Stimulated activated CD4-positive, alpha-beta T cell treated with anti-CD3 and anti-CD28 coated beads, Interleukin-15, amount 100 ng/mL, for 1 hour (primary cell): ENCODE measurements at places on chromosomes 11 and 22.
A peak's percentile ranks its signal among the peaks of the same experiment; 100 is the strongest.

GRCh38 chr11:55942785-55943392 lies 6.7 kb upstream of the OR5I1 start:
- DNase-seq, result no peak

DNA sequence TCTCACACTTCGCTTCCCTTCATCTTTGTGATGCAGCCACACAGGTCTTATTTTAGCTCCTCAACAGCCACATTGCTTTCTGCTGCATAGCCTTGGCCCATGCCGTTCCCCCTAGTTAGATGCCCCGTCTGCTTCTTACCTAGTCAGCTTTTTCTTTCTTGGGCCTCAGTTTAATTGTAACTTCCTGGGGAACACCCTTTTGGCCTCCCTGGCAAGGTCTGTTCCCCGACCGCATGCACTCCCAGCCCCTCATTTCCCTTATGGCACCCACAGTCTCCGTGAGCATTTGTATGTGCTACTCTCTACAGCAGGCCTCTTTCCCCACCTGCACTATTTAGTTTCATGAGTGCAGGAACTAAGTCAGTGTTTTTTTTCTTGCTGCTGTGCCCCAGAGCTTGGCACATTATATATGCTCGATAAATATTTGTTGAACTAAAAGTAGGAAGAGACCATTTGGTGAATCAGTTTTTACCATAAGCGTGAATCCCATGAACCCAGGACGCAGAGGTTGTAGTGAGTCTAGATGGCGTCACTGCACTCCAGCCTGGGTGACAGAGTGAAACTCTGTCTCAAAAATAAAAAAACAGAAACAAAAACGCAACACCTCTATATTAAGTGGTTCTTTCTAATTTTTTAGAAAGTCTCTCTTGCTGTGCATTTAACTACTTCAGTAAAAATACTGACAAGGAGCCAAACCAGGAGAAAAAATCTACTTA lies 38.5 kb downstream of the TNRC6B start:
- no peak for DNase-seq

- DNase-seq, result no peak
These were observed 2.2 kb downstream of the TNNT3 start for GRCh38 chr11:1921574-1922141.

- DNase-seq, result no peak
These were observed 12.9 kb upstream of the CASTOR1 start for GRCh38 chr22:30301995-30302809.

- DNase-seq, result no peak
These were observed 146.2 kb upstream of the ZBED5 start for GRCh38 chr11:11004069-11004468.

DNA sequence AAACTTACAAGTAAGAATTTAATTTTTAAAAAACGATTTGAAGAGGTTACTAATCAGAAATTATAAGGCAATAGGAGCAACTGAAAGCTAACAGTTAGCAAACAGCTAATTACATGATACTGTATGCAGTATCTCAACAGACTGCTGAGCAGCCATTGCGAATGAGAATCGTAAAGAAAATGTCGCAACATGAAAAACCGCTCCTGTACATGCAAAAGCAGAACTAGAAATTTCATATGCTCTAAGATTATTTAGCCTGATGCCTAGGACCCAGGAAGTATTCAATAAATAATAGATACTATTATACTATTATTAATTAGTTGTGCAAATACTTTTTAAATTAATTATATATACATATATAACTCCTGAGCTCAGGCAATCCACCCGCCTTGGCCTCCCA lies 48.7 kb upstream of the EP300 start:
- DNase-seq, result no peak

DNA sequence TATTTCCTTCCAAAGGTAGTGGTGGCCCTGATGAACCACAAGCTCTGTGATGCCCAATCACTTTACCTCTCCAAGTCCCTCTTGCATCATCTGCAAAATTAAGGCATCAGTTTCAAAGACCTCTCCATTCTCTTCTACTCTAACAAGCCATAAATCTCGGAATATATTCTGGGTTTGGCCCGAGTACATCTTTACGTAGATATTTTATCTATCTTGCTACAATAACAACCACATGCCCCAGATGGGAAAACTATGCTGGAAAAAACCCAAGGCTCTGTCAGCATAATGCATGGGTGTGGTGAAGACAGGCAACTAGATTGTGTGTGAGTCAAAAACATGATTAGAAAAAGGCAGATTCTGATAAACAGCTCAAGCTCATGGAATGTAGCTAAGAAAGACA lies 228.2 kb upstream of the BLID start:
- no peak for DNase-seq

DNA sequence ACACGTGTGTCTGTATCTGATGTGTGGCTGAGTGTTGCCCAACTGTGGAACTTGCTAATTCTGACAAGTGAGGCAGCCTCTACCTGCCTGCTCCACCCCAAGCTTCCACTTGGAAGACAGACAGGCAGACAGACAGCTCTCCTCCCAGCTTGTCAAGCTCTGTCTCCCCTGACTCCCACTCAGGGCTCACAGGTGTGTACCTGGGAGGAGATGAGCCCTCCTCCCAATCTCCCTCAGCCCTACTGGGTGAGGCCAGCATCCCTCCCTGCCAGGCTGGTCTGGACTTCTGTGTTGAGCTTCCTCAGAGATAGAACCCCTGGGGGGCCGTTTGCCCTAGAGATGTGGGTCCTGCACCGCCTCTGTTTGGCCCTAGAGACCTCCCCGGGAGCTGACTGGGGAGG lies 1.0 kb upstream of the CHRM1 start:
- no peak for DNase-seq

DNA sequence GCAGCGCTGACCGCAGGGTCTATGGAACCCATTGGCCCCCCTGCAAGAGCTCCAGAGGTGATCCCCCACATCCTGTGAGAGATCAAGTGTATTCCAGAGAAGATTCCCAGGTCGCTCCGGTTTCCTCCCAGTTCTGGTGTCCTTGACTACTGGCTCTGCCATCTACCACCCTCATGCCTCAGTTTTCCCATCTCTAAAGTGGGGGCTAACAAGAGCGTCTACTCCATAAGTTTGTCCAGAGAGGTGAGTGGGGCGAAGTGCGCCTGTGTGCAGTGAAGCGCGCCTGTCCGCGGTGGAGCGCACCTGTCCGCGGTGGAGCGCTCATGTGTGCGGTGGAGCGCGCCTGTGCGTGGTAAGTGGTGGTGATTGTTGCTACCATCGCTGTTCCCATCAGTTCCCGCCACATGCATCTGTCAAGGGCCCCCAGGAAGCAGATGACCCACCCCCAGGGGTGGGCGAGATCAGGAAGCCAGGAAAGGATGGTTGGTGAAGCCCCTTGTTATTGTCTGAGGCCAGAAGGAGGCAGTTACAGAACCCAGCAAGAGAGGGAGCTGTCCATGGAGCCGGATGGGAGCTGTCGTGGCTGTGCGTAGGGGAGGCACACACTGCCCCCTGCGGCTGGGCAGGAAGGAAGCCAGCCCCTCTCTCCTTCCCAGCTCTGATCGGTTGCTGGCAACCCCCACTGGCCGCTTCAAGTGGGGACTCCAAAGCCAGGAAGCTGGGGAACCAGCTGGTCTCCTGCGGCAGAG lies 73.2 kb upstream of the FGF3 start:
- DNase-seq, result no peak

DNA sequence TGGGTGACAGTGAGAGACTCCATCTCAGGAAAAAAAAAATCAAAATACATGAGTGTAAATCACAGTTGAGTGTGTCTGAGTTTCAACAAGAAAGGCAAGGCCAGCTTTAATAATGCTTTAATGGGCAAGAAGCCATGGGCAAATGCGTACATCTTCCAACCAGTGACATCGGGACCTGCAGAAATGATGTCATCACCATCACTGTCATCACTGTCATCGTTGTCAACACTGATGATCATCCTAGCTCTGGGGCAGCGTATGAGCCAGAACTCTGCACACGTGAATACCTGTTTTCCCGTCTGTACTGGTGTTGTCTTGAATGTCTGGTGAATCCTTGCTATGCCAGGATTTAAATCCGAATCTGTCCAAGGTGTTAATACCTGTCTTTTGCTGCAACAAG lies 712.5 kb downstream of the BRD1 start:
- DNase-seq, result no peak

- peak; percentile 18 for DNase-seq
These were observed at the start of gene RTN4R for GRCh38 chr22:20268279-20269012. TSS of gene RTN4R (minus strand) at chr22:20268318. CDS start at chr22:20268092, 226 bp downstream.

DNA sequence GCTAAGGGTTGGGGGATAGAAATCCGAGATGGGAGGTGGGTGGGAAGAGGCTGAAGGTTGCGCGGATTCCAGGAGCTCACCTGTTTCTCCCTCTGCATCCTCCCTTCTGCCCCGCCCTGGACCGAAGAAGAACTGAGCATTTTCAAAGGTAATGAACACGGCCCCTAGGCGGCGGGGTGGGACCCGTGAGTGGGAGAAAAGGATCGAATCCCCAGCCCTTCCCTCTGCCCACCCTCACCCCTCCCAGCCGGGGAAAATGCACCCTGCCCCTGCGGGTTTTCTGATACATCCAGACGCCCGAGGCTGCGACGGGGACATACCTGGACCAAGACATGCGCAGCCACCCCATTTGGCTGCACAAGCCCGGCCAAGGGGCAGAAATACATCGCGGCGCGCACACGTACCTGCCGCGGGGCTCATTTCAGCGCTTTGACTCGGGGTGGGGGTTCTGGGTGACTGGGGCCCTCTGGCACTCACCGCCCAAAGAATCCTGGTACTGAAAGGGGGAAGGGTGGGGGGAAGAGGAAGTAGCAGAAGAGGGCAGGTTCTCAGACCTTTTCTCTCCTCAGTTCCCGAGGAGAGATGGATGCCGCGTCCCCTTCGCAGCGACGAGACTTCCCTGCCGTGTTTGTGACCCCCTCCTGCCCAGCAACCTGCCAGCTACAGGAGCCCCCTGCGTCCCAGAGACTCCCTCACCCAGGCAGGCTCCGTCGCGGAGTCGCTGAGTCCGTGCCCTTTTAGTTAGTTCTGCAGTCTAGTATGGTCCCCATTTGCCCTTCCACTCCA lies 6.0 kb downstream of the VSIG2 start:
- DNase-seq, result no peak

DNA sequence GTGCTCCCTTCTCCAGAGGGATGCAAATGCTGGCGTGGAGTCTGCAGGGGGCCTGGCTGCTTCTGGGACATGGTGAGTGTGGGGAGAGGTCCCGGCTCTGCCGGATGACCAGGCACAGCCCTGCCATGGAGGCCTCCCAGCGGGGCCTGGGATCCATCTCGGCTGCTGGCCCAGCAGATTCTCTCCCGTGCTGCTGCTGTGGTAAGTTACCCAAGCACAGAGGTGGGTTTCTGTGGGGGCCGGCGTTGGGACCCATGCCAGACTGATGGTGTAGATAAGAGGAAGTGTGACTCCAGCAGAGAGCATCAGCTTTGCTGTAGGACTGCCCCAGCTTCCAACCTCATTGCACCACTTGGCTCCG lies 147.5 kb upstream of the B3GAT1 start:
- DNase-seq, result no peak

GRCh38 chr11:116136987-116137674 lies 632.9 kb upstream of the CADM1 start:
- no peak for DNase-seq

DNA sequence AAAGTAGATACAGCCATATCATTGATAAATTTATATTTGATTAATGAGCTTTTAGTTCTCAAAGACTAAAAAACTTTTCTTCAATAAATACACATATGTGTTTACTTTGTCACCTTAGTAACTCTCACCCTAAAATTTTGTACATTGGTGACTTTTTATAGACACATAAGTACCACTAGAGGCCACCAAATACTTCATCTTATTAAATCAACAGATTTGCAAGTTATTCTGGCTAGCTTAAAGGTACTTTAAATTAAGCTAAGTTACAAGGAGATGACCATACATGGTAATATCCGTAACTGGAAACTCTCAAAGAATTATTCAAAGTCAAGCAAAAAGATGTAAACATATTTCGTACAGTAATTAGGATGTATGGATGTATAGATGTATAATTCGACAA lies 112.2 kb downstream of the SBF2 start:
- no peak for DNase-seq

DNA sequence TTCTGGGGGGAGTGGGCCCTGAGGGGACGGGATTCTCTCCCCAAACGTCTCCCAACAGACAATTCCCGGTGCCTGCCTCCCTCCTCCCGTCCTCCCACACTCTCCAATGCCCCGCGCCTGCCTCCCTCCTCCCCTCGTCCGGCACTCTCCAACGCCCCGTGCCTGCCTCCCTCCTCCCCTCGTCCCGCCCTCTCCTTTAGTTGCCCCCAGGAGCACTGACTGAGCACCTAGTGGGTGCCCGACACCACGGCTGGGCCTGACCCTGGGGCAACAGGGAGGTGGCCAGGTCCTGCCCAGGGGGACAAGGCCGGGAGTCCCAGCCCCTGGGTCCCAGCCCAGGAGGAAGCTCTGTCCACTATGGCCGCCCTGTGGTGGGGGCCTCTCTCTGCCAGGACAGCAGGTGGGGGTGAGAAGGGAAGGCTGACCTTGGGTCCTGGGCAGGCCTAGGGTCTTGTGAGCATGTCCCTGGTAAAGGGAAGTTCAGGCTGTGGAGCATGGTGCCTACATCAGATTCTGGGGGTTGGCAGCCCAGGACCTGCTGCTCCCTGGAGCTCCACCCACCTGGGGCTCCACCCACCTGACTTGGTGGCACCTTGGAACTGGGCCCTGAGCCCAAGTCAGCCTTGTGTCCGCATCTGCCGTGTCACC lies 942.3 kb downstream of the BRD1 start:
- no peak for DNase-seq

GRCh38 chr11:75461151-75461550 lies 28.1 kb upstream of the KLHL35 start:
- no peak for DNase-seq

DNA sequence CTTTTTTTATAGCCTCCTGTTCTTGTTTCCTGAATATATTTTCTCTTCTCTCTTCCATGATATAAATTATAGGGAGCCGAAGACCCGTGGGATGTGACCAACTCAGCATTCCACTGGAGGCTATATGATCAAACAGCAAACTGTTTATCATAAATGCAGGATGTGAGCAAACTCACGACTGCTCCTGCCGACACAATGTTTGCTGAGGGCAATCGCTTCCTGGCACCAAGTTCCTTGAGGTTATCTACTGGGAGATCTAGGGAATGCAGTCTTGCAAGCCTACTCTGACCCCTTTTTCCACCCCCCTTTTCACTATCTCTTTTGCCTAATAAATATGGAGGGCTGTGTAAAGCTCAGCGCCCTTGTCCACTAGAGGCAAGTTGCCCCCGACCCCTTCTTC lies 13.5 kb upstream of the PLAAT4 start:
- DNase-seq, result no peak

- no peak for DNase-seq
These were observed 15.8 kb upstream of the TCF20 start for GRCh38 chr22:42286205-42286604.

DNA sequence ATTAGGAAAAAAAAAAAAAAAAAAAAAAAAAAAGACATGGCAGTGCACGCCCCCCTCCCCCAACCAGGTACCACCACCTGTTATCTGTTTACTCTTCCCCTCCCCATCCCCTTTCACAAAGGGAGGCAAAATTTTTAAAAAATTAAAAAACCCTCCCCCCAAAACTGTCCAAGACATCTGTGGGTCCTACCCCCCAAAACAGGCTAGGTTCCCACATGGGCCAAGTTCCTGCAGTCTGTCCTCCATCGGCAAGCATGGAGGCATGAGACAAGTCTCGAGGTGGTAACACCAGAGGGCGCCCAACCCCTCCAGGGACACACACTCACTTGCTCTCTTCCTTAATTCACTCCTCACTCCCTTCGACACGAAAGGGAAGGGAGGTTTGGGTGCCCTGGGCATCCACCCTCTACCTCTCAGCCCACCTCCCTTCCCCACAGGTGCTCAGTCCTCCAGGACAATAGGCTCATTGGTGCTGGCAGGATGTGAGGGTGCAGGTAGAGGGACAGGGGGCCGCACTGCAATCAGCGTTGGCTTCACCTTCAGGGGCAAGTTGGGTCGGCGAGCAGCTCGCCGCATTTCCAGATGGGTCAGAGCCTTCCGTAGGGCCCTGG lies 2.2 kb upstream of the TUT1 start:
- peak; percentile 50 for DNase-seq

- no peak for DNase-seq
These were observed 933 bp upstream of the DLAT start for GRCh38 chr11:112024178-112024772.
